ENCODE measurements at places on chromosomes 16 and 17. TPM values are rescaled to one million over a fixed set of nuclear protein-coding genes. Genes with fewer than 3 reads are reported as not detected.

Gene BORCS6
- 7.8 TPM for total RNA-seq

Gene GP1BA
- total RNA-seq: not detected

Gene HOXB1
- not detected for total RNA-seq

Gene CKLF
- total RNA-seq: 84.0 TPM

Gene FOXN1
- not detected for total RNA-seq

DNA sequence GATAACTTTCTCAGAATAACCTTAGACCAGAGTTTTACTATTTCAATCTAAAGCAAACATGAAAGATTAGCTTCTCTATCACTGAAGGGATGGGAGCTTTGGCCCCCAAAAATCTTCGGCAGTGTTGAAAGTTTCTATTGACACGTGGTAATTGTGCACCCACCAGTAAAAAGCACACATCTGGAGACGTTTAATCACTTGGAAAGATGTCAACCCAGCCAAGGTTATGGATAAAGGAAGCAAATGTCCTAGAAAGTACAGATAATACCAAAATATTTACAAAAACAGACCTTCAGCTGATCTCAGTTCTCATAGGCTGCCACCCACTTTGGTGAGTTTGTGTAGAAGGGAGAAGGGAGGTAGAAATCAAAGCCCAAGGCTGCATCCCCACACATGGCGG, 5.3 kb downstream of the MYCBPAP start:
- no peak for DNase-seq

DNA sequence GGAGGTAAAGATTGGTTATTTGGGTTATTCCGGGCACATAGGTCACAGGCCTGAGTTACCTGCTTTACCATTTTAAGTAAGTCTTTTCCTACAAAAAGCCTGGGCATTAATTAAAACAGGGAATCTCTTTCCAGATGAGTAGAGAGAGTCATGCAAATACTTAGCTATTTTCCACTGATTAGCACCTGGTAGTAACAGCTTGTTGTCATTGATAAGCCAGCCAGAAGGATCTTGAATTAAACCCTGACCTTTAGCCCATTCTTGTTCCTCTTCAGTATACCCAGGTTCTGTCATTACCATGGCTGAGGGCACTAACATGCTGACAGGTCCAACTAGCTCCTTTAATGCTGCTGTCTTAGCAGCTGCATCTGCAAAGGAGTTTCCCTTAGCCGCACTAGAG, 44.4 kb upstream of the ARL4D start:
- no peak for DNase-seq

- peak; percentile 36 for DNase-seq
Measured at GRCh38 chr17:74379495-74380085, 12.3 kb downstream of the GPR142 start.

- peak; percentile 55 for DNase-seq
Measured at GRCh38 chr17:17749921-17750320, 68.7 kb downstream of the RAI1 start.

DNA sequence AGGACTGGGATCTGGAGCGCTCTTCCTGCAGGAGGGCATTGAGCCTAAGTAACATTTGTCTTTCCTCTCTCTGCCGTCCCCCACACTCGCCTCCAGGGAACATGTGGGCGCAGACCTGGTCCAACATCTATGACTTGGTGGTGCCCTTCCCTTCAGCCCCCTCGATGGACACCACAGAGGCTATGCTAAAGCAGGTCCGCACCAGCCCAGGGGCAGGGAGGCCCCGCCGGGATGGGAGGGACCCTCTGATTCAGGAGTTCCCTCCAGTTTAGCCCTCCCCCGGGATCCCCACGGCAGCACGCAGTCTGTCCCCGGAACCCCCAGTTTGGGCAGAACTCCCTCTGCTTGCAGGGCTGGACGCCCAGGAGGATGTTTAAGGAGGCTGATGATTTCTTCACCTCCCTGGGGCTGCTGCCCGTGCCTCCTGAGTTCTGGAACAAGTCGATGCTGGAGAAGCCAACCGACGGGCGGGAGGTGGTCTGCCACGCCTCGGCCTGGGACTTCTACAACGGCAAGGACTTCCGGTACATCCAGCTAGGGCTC, 14.1 kb downstream of the ACE start:
- no peak for DNase-seq

GRCh38 chr17:54876656-54877195, 23.9 kb upstream of the TOM1L1 start:
- no peak for DNase-seq

- no peak for DNase-seq
Measured at GRCh38 chr16:22727285-22728166, 86.4 kb upstream of the HS3ST2 start.

DNA sequence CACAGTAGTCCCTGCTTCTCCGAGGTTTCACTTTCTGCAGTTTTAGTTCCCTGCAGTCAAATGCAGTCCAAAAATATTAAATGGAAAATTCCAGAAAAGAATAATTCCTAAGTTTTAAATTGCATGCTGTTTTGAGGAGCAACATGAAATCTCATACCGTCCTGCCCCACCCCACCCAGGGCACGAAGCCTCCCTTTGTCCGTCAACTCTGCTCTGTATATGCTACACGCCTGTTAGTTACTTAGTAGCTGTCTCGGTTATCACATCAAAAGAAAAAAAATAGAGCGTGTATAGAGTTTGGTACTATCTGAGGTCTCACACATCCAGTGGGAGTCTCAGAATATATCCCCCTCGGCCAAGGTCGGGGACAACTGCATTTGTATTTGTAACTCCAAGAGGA, 129.4 kb upstream of the NOL11 start:
- no peak for DNase-seq

DNA sequence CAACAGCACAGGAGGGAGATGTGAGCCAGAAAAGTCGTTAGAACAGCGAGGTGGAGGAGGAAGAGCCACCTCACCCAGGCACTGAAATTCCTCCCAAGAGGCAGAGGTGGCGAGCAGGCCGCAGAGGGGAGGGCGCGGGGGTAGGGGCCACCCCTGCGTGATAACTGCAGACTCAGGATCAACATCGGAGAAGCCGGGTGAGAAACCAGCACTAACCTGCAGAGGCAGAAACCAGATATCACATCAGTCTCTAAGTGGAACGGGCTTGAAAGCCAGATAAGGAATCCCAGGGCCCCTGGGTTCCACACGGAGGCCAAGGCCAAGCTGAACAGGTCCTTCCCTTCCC, 39.4 kb upstream of the ZC3H18 start:
- DNase-seq: no peak

Measured in dermis microvascular lymphatic vessel endothelial cell (primary cell).